Hypothalamus (tissue), 51 donors: ENCODE measurements at places on chromosomes 6 and 20.
A peak's percentile ranks its signal among the peaks of the same experiment; 100 is the strongest.

GRCh38 chr6:168132531-168133167 lies 53.6 kb upstream of the FRMD1 start:
- DNase-seq, result peak; percentile 57

DNA sequence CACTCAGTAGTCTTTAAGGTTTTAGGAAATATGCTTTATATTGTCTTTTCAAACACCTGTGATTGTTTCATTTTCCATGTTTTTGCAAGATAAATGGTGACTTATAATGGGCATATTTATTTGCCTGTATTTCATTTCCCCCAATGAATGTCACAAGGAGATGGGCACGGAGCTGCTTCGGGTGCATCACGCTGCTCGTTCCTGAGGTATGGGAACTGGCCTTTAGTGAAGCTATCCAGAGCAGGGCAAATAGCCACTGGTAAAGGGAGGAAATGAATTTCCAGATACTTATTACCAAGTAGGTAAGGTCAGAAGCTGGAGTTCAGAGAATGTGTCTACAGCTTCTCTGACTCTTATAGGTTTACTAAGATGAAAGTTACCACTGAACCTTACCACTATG lies 3.7 kb downstream of the POU3F2 start:
- DNase-seq, result no peak

GRCh38 chr6:53925891-53926290 lies 131.1 kb downstream of the LRRC1 start:
- DNase-seq, result no peak

- DNase-seq, result no peak
Measured at GRCh38 chr6:145277358-145278086, 457.8 kb downstream of the EPM2A start.

DNA sequence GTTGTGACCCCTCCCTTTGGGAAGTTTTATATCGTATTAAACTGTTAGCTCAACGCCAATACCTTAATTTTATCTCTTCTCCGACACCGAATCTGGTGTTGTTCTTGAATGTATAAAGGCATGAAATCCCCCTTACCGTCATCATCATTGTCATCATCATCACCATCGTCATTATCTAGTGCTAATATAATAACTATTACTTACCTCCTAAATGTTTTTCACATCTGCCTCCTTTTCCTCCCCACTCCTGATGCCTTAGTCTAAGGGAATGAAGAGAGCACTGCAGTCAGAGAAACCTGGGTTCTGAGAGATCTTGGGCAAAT lies 677 bp upstream of the ZBTB24 start:
- no peak for DNase-seq

GRCh38 chr6:31407699-31408098 lies 4.3 kb downstream of the MICA start:
- no peak for DNase-seq

GRCh38 chr20:54535033-54535432 lies 59.6 kb downstream of the DOK5 start:
- no peak for DNase-seq

DNA sequence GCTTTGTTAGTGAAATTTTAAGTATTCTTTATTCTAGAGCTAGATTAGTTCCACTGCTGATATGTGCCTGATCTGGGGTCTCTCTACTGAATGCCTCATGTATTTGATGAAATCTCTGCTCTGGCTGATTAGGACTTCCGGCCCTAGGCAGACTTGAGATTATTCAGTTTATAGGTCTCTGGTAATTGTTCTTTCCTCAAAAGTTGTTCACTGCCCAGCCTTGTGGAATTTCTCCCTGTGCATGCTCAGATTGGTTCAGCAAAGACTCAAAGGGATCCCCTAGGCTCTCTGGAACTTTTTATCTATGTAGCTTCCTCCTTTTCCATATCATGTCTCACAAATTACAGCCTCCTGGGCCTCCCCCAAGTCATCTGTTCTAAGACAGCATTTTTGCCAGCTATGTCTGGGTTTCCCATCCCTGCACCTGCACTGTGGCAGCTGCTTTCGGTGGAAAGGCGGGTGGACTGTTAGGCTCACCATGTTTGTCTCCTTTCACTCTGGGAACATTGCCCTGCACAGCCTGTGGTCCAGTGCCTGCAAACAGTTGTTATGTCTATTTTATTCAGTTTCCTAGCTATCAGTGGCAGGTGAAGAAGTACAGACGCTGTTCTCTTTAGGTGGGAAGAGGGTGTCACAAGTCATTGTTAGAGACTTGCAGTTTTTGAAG lies 73.7 kb downstream of the RPP40 start:
- DNase-seq, result no peak

DNA sequence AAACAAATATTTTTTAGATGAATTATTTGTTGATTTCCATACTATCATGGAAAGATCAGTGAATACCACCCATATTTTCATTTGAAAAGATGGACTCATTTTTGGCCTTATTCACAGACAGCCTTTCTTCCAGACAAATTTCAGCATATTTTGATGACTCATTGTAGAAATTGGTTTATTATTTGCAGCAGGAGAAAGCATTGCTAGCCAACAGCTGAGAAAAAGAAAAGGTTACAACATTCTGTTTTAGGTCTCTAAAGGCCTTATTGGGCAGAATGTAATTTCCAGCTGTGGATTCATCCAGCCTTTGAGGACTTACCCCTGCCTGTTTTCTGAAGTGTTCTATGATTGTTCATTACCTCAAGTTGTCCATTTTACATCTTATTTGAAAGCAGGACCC lies 201.9 kb downstream of the PLCB4 start:
- DNase-seq, result no peak

GRCh38 chr6:360764-361373 lies 30.7 kb upstream of the IRF4 start:
- DNase-seq, result no peak

DNA sequence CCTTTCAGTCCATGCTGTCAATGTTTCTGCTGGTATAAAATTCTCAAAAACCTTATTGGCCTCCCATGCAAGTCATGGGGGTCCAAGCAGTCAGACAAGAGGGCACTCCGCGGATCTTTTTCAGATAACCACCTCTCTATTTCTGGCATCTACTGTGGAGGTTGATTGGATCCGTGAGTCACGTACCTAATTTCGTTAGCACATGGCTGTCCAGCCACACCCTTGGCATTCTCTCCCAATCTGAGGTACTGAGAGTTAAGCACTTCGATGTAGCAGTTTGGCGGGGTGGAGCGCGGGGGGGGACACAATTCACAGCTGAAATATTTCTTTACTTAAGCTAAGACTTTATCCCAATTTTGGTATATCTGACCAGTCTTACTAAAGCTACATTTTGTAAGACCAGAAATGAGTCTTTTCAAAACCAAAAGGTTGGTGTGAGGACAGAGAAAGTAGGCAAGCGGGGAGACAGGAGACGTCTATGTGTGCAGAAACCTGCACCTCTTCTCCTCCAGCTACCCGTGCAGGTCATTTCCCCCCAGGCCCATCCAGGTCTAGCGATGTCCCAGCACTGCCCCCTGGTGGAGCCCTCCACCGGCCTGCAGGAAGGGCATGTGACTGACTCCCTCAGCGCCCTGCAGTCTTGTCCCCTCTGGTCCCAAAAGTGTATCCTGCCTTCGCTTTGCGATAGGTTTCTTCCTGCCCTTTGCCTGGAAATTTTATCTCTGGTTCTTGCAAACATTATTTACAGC lies 113.1 kb downstream of the ADAT2 start:
- DNase-seq, result no peak

DNA sequence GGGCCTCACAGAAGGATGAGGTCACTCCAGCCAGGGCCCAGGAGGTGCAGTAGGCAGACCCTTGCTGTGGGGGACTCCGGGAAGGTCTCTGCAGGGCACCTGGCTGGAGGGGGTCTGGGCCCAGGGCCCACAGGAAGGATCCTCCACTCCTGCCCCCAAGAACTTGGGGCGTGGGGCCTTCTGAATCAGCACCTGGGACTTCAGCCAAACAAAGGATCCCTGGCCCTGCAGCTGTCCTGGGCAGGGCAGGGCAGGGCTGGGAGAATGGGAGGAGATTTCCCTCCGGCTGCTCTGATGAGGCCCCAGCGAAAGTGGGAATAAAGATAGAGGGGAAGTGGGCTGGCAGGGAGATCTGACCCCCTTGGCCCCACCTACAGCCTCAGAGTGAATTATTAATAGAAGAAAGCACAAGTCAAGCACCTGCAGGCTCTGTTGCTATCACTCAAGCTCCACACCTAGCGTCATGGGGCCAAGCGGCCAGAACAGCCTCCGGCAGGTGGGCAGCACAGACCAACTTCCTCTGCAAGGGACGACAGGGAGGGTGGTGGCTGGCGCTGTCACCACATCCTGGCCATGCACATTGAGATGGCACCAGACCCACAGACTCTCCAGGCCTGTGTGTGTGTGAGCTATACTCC lies 61.6 kb upstream of the MRPS10 start:
- DNase-seq, result no peak

- DNase-seq, result no peak
Measured at GRCh38 chr20:8711501-8711900, 357.4 kb upstream of the PLCB4 start.

GRCh38 chr6:157982563-157983405 lies 1.1 kb downstream of the SYNJ2 start:
- DNase-seq, result no peak

- DNase-seq, result peak; percentile 26
Measured at GRCh38 chr20:47355489-47356219, 845 bp downstream of the ZMYND8 start.

DNA sequence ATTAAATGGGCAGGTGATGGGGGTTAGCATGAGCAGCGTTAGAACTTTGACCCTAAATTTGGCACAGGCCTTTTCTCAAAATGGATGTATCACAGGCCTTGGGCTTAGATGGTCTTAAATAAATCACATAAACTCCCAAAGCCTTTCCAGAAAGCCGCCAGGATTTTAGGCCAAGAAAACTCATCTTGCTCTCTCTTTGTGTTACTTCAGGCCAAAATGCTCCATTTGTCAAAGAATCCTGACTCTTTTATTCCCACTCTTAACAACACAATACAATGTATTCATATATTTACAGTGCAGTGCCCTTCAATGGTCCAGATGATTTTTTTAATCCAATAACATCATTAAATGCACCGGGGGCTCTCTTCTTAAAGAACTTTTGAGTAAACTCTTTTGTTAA lies 5.9 kb upstream of the TCP11 start:
- no peak for DNase-seq

GRCh38 chr6:29992807-29993206 lies 50.5 kb downstream of the HLA-A start:
- DNase-seq, result no peak

DNA sequence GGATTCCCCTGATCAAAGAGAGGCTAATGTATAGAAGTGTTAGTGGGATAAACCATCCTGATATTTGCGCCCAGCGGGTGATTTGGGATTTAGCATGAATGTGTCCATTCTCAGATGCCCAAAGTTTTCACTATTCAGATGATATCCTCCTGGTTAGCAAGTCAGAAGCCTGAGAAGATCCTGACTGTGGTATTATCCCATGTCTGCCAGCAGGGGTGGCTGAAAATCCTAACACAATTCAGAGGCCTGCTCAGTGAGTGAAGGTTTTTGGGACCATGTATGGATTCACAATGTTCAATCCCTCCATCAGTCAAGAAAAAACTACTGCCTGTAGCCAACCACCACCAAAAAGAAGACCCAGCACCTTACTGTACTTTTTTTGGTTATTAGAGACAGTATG lies 34.1 kb upstream of the SPACA1 start:
- DNase-seq, result no peak

DNA sequence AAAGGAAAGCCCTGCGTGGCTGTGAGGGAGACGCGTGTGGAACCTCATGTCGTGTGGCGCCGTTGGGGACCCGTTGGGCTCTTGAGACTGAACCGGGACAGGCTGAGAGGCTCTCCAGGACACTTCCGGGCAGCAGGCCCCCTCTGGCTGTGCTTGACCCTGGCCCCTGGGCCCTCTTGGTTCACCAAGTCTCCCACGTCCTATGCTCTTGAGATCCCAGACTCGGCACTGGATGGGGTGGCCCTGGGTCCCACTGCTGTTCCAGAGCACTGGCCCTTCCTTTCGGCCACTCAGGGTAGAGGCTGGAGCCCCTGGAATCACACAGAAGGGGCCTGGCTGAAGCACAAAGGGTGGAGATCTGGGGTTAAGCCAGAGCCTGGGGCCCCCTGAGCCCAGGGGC lies 30.4 kb downstream of the NTSR1 start:
- no peak for DNase-seq

DNA sequence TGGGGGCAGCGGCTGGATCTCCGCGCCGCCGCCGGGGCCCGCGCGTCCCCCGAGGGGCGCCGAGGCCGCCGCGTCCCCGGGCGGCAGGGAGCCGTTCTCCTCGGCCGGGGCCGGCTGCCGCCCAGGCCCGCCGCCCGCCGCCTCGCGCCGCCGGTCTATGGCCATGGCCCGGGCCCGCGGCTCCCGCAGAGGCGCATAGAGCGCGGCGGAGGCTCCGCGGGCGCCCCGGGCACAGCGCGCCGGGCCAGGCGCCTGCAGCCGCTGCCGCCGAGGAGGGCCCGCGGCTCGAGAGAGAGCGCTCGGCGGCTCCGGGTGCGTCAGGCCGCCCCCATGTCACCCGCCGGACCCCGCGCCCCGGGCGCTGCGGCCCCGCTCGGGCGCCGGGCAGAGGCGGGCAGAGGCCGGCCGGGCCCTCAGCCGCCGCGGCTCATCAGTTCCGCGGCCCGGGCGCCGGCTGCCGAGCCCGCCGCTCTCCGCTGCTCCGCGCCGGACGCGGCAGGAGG lies 404 bp downstream of the SLC22A23 start:
- DNase-seq, result no peak

GRCh38 chr6:56393615-56394612 lies 146.5 kb upstream of the COL21A1 start:
- no peak for DNase-seq

DNA sequence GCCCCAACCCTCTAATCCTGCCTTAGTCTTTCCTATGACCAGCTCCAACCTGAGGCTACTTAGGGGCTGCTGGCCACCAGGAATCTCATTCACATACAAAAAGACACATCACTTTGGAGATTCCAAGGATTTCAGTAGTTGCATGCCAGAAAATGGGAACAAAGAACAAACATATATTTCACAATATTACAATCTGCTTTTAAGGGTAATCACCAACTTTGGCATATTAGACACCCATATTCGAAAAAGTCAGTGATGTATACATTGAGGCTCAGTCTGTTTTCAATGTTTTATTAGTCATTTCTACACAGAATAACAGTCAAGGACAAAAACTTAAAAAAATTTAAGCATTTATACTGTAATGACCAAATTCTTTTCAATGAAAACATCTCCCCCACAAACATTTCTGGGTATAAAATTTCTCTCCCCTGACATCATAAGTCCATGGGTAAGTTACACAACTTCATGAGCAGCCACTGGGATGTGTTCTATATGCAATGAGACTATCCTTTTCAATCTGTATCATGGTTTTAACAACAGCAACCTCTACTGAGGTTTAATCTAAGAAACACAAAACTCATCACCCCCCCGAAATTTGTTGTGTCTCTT lies 103.5 kb downstream of the MAP7 start:
- DNase-seq, result no peak
